ENCODE measurements at places on chromosomes 3 and 15.

DNA sequence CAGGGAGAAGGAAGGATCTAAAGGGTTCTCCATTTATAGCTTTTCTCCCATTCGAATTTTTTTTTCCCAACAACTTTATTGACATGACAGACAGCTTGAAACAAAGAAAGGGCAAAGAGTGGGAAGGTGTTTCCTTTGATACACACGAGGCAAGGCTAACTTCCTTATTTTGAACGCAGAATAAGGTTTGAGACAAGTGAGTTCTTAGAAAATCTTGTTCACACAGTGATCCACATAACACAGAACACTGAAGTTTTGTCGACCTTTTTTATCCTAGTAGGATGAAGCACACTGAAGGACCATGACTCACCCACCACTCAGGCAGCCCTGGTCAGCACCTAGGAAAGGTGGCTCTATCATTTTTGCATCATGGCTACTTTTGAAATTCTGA is 425.8 kb upstream of the MDFIC2 start:
- no peak for DNase-seq

DNA sequence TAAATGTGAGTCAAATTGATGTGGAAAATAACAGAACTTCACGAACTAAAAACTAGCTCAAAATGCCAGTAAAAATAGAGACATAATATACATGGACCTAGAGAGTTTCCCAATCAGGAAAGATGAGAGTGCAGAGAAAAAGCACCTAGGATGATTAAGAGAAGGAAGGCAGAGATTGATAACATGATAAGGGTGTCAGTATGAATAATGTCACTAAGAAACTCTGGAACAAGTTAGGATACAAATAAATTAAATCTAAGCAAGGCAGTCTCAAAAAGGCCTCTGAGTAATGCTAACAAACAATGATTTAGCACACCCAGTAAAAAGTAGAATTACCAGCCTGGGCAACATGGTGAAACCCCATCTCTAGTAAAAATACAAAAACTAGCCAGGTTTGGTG is 304.7 kb upstream of the DPPA4 start:
- no peak for DNase-seq

- DNase-seq = no peak
Measured at GRCh38 chr3:51340013-51340829, 44.9 kb upstream of the MANF start.

DNA sequence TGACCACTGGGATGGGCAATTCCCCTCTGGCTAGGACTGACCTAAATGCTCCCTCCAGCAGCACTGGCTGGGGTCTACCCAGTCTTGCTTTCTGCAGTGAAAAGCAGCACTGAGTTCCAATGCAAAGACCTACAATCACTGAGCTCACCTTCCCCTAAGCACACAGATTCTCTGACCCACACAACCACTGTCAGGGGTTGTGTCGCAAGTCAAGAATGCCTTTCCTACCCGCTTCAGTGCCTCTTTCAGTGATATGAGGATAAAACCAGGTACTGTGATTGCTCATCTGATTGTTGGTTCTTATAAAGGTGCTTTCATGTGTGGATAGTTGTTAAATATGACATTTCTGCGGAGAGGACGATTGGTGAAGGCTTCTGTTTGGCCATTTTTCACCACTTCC is 345.6 kb downstream of the GAP43 start:
- DNase-seq = no peak

GRCh38 chr3:187593451-187593850 is 76.7 kb downstream of the SST start:
- no peak for DNase-seq

DNA sequence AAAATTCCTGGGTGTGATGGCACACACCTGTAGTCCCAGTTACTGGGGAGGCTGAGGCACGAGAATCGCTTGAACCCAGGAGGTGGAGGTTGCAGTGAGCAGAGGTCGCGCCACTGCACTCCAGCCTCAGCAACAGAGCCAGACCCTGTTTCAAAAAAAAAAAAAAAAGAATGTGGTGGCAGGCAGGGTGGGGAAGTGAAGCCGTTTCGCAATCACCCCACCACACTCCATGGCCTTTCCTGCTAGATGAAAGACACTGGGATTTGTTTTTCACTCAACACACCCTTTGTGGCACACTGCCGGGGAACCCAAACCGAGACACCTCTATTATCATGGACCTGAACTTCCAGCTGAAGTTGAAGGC is 172.4 kb upstream of the IQSEC1 start:
- DNase-seq = no peak
